ENCODE measurements at places on chromosomes 11 and 22.

DNA sequence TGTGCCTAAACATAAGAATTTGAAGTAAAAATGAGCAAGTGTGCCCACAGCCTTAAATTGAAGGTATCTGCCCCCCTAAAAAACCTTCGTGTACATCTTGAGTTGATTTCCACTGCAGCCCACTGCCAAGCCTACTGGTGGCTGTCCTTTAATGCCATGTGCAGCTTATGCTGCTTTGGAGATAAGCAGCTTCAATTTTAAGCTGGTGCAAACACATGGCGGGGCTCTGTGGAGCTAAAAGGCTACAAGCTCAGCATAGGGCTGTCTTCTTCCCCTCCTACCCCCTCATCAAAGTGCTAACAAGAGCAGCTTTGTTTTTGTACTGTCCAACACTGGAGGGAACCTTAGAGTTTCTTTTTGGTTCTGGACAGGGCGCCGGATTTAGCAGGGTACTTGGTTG is 128.5 kb upstream of the LMO1 start:
- no peak for DNase-seq

GRCh38 chr11:15893080-15893492 is 463.3 kb downstream of the SOX6 start:
- DNase-seq, result no peak

DNA sequence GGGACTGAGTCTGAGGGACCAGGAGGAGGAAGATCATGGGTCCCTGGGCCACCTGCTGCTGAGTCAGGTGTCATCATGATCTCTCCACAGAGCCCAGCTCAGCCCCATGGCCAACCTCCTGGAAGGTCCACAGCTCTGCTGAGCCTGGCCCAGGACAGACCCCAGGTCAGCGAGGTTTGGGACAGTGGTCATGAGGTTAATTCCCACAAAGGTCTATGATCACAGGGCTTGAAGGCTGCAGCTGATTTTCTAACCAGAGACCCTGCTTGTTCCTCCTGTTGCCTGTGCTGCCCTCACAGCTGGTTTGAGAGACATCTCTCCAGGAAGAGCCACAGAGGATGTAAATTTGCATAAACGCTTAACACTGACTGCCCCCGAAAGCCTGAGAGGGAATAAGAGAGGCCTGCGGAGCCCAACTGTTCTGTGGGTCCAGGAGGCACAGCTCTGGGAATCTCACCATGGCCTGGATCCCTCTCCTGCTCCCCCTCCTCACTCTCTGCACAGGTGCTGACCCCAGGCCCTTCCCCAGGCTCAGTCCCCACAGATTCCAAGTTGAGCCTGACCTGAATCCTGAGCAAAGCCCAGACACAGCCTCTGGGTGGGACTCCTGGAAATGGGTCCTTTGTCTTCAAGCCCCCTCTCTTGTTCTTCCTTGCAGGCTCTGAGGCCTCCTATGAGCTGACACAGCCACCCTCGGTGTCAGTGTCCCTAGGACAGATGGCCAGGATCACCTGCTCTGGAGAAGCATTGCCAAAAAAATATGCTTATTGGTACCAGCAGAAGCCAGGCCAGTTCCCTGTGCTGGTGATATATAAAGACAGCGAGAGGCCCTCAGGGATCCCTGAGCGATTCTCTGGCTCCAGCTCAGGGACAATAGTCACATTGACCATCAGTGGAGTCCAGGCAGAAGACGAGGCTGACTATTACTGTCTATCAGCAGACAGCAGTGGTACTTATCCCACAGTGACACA is 102.8 kb downstream of the GGTLC2 start:
- no peak for DNase-seq

- DNase-seq, result no peak
Observed at GRCh38 chr11:27433742-27434141, 38.8 kb downstream of the LGR4 start.

DNA sequence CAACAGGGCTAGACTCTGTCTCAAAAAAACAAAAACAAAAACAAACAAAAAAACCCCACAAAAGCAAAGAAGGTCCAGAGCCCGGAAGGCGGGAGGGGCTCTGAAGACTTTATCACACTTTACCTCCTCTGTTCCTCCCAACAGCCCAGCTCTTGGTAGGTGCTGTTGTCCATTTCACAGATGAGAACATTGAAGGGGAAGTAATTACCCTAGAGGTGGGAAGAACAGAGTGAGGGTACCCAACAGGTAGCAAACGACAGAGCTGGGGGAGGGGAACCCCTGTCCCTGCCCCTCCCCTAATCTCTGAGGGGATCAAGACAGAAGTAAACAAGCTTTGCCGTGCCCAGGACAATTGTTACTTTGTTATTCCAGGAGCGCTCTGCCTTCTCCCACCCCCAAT is 1.0 kb upstream of the BIK start:
- DNase-seq, result no peak

DNA sequence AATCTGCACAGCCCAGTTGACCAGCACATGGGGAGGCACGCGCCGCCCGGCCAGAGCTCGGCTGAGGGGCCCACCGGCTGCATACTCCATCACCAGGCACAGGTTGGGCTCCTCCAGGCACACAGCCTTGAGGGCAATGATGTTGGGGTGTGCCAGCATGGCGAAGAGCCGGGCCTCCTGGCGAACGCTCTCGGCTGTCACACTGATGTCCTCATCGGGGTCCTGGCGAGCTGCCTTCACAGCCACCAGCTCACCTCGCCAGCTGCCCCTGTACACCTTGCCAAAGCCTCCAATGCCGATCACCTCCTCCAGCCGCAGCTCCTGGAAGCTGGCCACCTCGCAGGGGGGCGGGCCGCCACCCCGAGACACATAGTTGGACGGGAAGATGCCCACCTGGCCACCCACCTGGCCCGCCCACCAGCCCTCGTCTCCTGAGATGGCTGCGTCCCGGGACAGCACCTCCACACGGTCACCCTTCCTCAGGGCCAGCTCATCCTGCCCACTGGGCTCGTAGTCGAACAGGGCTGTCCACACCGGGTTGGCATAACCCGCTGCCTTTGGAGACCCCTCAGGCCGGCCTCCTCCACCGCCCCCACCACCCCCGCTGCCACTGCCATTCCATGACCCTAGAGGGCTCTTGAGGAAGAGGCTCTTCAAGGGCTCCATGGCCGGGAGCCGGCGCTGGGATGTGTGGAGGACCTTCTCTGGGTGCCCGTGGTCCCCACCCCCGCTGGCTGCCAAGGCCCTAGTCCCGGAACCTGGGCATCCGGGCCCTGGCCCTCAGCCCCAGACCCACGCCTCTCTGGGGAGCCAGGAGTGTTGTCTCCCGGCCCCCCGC is 711 bp downstream of the MAP3K11 start:
- DNase-seq, result no peak

GRCh38 chr11:77049026-77049425 is 14.8 kb downstream of the B3GNT6 start:
- DNase-seq, result no peak

DNA sequence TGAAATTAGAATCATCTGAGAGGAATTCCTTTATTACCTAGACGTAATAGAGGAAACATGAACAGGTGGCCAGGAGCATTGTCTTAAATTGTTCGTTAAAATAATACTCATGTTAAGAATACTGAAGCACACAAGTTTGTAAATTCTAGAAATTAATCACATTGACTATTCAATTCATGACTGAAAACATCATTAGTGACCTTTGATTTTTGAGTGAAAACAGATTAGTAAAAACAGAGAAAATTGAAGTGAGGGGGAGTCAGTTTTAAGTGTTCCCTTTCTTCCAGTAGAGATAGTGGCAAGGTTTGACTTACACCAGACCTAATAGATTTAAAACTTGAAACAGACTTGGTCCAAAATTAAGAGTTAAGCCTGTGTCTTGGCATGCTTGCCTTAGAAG is 1.4 kb downstream of the ZFP91 start:
- DNase-seq, result no peak

GRCh38 chr11:65503949-65504673 is 5.3 kb downstream of the MALAT1 start:
- no peak for DNase-seq

DNA sequence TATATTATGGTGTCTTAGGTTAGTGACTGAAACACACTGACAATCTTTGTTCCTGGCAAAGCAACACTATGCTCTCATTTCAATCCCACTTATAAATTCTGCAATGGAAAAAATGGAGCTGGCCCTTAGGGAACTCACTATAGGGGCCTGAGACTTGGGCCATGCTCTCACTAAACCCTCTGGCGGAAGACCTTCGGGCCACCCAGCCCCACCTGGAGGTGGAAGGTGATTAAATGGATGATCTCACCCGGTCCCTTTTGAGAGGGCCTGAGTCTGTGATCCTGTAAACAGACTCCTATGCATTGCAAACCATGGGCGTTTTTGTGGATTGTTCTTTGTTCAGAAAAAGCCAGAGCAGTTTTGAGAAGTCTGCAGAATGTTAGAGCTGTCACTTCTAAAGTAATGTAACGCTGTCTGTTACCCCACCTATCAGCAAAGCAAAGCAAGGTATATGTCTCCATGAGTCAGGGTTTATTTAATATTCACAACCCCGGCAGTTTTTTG is 17.0 kb upstream of the CDON start:
- DNase-seq, result no peak

DNA sequence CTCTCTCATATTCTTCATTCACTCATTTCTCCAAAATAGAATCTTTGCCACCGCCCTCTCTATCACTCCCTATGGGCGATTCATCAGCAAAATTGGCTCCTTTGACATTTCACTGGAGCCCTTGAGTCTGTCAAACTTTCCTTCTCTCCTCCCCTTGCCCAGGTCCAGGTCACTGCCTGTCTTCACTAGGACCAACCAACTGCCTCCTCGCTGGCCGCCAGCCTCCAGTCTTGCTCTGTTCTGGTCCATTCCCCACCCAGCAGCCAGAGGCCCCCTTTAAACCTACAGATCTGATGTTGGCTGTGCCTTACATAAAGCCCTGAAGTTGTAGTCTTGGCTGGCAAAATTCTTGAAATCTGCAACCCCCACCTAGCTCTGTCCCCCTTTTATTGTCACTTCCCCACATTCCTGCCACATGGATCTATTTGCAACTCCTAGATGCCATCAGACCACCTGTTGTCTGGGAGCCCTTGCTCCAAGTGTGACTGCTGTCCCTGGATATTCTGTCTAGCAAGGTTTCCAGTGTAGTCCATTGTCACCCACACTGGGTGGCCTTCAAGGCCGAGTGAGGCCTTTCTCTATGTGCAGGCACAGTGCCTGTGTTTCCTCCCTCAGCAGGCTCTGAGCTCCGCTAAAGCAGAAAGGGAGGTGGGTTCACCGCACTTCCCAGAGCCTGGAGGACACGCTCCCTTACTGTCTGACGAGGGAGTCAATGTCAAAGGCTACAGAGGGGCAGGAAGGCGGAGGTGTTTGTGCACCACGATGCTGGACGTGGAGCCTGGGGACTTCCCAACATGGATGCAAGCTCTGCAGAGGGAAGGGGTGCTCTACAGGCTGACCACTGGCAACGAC is 25.5 kb downstream of the MYEOV start:
- DNase-seq, result no peak

DNA sequence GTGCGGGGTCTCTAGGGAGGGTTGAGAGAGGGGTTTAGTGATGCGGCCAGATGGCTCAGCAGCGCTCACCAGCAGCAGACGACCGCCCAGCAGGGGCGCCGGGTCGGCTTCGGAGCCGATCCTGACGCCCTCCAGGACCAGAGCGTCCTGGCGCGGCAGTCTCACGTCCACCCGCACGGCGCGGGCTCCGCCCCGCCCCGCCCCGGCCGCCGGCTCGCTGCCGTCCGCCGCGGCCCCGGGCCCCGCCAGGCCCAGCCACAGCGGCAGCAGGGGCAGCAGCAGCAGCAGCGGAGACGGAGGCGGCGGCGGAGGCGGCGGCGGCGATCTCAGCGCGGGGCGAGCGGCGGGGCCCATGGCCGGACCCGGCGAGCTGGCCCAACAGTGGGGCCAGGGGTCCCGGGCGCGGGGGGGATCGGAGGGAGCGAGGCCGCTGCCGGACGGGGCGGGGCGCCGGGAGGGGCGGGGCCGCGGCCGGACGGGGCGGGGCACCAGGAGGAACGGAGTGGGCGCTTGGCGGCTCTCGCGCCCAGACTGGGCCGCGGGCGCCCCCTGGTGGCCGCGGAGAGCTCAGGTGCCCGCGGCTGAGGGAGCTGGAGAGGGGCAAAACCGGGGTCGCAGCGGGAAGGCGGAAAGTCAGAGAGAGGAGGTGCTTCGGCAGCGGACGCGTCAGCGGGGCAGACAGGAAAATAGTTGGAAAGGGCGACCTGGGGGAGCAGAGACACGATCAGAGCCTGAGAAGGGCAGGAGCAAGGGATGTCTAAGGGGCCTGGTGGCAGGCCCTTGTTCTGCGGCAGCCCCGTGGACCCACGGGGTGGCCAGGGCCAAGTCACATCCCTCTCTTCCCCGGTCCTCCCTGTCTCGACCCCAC is at the start of gene RNF215:
Gene RNF215, minus strand, starts transcription at position 452 of the 868 bp plus-strand sequence. Its CDS starts 98 bp downstream, at position 354.
- DNase-seq, result peak; percentile 71

GRCh38 chr11:61890529-61891330 is 615 bp downstream of the FADS3 start:
- DNase-seq, result no peak

GRCh38 chr11:66951135-66951534 is 7.0 kb downstream of the PC start:
- no peak for DNase-seq

DNA sequence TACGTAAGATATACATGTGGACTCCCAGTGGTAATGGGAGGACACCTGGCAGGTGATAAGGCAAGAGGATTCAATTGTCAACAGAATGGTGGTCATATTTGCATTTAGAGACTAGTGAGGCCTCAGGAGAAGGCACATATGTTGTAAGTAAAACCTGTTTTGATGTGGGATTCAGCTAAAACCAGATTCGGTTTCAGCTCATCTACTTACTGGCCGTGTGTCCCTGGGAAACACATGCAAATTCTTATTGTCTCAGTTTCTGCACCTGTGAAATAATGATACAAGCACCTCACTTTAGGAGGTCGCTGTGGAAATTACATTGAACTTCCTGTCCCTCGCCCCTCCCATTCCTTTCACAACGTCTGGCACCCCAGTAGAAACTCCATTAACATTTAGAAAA is 78.9 kb upstream of the FIBIN start:
- DNase-seq, result no peak

DNA sequence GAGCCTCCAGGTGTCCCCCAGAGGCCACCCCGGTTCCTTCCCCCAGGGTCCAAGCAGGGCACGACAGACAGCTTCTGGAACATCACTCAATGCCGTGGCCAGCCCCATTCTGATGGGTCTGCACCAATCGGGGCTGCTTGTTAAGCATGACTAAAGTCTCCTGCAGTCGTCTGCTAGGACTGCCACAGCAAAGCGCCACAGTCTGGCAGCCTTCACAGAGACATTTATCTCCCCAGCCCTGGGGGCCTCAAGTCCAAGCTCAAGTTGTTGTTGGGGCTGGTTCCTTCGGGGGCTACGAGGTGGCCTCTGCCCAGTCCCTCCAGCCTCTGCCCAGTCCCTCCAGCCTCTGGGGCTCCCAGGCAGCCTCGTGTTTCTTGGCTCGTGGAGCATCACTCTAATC is 14.0 kb upstream of the CD81 start:
- no peak for DNase-seq

All from NCI-H2227 treated with DMSO at 0.1 percent for 48 hours (cell line).